ENCODE measurements at places on chromosomes 6 and 20.

DNA sequence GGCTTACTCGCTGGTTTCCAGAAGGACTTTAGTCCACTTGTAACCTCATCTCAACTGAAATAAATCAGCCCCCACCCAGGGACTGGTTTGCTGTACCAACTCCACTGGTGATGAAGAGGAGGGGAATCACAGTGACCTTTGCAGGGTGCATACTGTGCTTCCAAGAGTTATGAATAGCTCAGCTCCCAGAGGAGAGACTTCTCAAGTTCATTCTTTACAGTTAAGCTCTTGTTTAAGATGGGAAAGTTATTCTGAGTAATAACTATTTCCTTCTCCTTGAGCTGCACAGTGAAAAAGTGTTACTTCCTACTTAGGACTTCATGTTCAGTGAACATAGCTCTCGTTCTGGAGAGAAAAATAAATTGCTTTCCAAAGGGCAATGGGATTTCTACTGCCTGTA lies 166.5 kb upstream of the ECI2 start:
- no peak for DNase-seq

- DNase-seq, result no peak
Observed at GRCh38 chr20:61888101-61888865, 177.4 kb downstream of the TAF4 start.

DNA sequence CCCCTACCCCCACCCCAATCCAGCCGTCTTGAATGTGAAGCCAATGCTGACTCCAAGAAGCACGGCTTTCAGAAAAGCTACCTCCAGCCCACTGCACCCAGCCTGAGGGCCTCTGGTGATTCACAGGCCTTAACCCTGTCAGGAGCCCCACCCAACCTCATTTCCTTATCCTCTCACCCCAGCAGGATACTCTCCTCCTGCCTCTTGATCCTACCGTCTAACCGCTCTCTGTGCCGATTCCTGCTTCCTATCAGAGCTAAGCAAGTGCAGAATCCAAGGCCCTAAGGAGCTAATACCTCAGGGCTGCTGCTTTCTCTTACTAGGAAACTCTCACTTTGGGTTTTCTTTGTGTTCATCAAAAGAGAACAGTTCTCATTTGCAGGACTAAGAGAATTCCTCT lies 47.2 kb downstream of the TRERF1 start:
- no peak for DNase-seq

DNA sequence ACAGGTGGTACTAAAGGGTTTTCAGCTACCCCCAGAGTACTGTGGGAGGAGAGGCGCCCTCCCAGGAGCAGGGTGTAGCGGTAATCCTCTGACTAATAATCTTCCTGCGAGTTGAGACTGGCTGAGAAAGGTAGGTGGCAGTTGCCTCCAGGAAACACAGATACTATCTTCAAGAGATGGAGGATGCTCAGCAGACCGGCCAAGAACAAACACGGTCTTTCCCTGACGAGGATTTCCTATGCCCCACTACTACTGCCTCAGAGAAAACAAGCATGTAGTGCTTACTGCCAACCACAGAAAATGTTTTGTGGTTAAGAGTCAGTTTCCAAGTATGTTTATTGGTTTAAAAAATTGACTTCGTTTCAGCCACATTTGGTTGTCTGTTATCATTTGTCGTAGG lies 26.8 kb downstream of the C6orf89 start:
- no peak for DNase-seq

DNA sequence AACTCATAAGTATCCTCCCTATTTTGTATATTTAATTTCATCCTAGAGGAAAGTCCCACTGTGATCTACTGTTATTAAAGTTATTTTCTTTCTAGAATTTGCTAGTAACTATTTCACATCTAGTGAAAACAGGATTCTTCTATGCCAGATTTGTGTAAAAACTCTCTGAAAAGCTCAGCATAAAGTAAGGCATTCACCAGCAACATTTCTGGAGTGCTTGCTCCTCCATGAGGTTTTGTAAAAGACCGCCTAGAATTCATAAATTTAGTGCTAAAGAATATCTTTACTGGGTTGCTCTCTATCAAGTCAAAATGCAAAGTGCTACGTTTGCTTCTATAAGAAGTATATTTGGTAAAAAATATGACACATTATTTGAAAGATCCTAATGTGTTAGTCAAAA lies 173.5 kb upstream of the IRAK1BP1 start:
- no peak for DNase-seq

DNA sequence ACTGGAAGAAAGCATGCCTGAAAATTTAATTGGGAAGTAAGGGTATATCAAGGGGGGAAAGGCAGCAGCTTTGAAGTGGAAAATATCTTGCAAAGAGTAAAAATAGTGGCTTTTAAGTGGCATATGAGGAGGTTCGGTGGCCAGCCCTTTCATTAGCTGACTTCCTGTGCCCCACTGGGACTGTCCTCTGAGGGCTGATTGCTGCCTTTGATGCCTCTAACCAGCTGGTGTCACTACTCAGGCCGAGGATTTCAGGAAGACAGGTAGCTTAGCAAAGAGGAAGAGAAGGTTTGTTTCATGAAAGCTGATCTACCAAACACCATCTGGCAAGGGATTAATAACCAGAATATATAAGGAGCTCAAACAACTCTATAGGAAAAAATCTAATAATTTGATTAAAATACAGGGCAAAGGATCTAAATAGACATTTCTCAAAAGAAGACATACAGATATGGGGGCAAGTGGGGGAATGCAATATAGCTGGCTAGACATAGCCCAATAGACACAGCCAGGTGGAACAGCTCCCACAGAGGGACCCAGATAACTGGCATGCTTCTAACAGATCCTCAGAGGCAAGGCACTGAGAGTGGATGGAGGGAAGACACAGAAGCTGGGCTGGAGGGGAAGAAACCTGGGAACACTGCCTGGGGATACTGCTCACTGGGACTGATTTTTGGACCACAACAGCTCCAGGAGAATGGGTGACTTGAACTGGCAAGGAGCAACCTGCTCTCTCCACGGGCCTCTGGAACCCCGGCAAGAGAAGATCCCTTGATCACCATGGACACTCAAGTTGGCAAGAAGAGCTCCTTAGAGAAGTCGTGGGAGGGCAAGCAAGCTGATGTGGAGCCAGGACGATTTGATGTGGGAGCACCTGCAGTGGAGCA lies 33.2 kb downstream of the CCN2 start:
- no peak for DNase-seq

DNA sequence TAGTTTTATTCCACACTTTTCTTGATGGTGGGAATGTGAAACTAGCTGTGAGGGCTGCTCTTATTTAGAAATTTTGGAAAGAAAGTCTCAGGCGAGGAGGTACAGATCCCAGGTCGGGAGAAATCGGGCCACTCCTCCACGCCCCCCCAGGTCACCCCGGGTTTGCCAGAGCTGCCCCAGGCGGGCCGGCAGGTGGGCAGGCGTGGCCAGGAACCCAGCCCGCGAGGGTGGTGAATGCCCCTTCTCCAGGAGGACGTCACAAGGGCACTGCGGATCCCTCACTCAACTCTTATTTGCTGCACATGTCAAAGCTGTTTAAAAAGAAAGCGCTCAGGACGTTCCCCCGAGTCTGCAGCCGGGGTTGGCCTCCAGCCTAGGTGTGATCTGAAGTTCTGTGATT lies 60.5 kb upstream of the SLCO4A1 start:
- no peak for DNase-seq

DNA sequence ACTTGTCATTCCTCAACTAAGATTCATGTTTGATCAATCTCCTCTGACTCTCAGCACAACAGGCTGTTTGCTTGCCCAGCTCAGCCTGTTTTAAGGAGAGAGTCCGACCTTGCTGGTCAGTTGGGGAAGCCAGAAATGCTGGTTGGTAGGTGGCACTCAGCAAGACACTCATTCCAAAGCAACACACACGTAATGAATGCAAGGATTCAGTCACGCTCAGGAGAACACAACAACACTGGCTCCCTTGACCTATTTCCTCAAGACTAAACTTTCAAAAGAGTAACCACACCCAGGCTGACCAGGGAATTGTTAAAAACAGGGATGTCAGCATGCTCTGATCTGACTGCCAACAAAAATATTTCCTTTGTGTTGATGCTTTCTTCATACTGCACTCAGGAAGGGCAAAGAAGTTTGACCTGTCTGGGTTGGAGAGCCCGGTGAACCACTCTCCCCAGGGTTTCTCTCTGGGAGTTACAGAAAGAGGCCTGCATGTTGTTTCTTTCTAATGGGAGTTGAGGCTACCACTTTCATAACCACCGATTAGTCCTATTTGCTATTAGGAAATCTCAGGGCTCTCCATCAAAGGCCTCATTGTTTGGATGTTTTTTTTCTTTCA lies 25.6 kb upstream of the PREP start:
- no peak for DNase-seq

DNA sequence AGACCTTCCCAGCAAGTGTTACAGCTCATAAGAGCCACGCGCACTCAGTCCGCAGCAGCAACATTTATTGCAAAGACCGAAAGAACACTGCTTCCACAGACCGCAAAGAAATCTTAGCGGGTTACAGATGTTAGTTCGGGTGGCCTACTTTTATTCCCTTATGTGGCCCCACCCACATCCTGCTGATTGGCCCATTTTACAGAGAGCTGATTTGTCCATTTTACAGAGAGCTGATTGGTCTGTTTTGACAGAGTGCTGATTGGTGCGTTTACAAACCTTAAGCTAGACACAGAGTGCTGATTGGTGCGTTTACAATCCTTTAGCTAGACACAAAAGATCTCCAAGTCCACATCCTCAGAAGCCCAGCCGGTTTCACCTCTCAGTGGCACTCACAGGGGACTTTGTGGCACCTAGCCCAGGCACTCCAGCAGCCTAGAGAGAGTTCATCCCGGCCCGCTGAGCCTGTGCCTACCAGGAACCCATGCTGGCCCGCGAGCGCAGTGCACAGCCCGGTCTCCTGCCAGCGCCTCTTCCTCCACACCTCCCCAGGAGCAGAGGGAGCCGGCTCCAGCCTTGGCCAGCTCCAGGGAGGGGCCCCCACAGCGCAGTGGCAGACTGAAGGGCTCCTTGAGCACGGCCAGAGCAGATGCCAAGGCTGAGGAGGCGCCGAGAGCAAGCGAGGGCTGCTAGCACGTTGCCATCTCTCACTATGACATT lies 244.3 kb upstream of the TSHZ2 start:
- DNase-seq, result no peak

GRCh38 chr6:2264932-2265331 lies 19.5 kb upstream of the GMDS start:
- DNase-seq, result no peak

GRCh38 chr6:170208651-170209353 lies 82.1 kb downstream of the DLL1 start:
- DNase-seq, result peak; percentile 54

DNA sequence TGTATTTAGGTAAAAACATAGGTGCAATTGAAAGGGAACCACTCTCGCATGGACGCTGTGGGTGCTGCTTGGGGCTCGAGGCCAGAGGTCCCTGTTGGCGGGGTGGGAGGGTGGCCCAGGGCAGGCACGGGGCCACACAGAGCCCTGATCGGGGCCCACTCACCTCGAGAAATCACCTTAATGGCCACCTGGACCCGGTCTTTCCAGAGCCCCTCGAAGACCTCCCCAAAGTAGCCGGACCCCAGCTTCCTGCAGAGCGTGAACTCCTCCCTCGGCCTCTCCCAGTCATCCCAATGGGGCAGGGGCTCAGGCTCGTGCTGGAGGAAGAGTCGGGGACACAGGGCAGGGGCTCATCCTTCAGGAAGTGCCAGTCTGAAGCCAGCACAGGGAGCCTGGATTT lies 3.8 kb downstream of the PTK6 start:
- DNase-seq, result peak; percentile 6

DNA sequence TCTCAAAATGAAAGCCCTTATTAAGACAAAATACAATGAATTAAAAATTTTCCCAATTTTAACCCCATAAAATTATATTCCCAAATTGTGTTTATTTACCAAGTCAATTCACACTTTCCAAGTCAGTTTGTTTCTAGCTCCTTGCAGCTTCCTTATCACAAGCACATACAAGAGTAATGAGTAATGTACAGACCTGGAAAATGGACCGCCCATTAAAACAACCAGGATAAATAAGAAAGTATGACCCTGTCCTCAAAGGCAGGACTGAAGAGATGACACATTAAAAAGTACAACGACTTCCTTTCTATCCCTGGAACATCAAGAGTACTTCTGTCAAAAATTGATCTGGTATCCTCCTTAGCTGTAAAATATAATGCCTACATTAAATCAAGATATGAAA lies 47.1 kb upstream of the TMX4 start:
- DNase-seq, result no peak

- no peak for DNase-seq
Observed at GRCh38 chr20:11810311-11811083, 107.2 kb upstream of the BTBD3 start.

GRCh38 chr20:64045346-64046011 lies 4.0 kb downstream of the SOX18 start:
- no peak for DNase-seq

DNA sequence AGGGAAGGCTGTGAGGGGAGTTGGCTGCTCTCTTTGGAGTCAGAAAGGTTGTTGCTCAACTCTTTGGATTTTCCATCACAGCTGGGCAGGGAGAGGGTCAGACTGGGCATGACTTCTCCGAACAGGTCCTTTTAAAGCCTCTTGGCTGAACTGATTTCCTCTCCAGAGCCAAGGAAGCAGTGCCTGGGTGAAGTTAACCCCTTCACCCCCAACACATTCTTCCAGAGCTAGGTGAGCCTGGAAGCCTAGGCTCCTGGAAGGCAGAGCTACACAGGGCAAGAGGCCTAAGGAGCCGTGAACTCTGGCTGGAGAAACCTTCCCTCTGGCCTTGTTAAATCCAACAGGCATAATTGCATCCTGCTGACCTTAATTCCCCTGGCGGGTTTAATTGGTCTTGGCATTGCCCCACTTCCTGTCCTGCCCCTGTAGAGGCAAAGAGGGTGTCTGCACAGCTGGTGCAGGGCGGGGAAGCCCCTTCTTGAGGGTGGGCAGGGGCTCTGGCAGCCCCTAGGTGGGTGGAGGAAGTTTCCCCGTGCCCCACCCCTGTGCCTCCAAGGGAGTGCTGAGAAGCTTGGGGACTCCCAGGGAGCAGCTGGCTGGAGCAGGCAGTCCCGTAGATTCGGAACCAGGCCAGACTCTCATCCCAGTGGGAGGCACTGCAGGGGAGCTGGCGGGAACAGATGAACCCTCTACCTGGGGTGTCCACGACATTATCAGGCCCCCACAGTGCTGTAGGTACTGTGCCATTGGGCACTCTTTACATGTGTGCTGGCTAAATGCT lies 3.6 kb upstream of the MYLK2 start:
- DNase-seq, result no peak

- DNase-seq, result no peak
Observed at GRCh38 chr6:80503660-80504059, 397.2 kb downstream of the BCKDHB start.

DNA sequence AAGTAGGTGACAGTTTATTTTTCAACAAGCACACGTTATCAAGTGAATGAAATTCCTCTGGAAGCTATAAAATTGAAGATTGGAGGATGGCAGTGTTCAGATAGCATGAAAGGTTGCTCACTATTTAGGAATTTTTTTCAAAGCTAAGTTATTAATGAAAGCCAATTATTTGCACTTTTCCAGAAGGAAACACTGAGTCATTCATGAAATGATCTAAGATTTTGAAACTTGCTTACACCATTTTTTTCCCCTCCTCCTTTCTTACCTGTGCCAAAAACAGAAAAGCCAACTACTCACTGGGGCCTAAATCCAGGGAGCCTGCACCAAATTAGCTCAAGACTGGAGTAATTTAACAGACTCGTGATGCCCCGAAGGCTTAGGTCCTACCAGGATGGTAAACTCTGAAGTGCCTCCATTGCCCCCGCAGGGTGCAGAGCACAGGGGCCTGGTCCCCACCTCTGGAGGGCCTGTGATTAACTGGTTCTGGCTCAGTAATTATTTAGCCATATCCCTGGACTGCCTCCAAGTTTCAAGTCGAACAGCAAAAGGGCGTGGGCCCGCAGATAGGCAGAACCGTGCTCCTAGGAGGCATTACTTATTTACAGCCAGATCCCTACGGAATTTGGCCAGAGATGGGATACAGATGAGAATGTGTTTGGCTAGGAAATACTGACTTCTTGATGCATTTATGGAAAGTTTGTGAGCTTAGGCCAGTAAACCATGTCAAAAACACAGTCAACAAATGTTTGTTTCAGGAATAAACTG lies 28.0 kb upstream of the ZNF217 start:
- DNase-seq, result no peak
